ENCODE measurements at places on chromosomes 12 and 14.

DNA sequence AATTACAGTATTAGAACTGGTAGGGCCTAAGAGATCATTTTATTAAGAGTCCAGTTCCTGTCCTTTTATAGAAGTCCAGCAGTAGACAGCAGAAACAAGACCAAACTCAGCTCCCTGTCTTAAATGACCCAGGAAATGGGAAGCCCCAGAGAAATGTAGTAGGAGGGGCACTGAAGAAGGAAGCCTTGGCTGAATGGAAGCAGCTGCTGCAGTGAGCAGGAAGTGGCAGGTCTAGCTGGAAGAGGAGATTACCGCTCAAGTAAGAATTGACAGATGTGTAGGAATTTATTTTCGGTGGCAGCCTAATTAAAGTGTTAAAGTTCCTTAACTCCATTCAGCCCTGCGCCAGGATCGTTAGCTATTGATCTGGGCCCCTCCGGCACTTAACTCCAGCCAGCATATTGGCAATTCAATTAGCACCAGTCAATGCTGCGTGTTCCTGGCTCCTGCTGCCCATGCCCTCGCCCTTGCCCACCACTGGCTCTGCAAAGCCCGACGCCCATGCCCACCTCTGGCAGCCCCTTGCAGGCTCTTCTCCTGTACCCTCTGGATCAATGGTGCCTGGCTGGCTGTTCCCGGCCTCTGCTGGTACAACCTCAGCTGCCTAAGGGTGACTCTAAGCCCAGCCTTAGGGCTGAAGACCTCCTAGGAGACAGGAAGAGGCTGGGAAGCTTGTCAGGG lies 21.1 kb downstream of the ZFHX2 start:
- DNase-seq: no peak

GRCh38 chr12:127263621-127264020 lies 1003.3 kb upstream of the TMEM132C start:
- no peak for DNase-seq

DNA sequence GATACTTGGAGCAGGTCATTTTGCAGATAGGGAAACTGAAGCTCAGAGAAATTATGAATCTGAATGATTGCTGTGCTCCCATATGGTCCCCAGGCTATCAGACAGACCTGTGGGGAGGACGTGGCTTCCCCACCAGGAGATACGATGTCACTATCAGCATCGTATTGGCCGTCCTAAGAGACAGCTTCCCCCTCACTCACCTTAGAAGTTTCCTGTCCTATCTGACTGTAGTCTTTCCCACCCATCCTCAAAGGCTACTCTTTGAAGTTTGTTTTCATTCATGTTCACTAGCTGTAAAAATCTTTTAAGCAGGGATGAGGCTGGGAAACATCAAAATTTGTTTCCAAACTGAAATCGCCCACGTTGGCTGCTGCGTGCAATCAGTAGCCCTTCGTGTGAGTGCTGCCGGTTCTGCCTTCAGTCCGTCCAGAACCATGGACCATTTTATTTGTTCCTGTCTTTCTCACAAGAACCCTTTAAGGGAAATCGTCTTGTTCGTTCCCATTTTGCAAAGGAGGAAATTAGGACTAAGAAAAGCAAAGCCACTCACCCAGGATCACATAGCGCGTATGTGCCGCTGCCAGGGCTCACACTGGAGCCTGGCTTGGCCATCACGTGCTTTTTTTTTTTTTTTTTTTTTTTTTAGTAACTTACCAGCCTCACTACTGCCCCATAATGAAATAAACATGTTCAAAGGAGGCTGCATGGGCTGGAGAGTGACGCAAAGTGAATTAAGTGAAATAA lies 1.0 kb upstream of the KDM2B start:
- no peak for DNase-seq

DNA sequence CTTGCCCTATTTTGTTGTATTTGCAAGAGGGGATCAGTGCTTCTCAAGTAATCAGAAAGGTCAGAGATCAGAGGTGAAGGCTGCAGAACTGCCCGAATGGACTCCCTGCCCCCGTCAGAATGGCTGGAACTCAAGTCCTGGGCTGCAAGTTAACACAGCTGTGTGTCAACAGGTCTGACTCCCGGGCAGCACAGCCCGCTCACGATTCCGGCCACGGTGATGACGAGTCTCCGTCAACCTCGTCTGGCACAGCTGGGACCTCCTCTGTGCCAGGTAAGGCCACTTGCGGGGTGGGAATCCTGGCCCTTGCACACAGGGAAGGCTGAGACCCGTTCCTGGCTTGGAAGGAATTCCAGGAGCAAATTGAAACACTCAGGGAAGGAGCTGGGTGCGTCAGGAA lies 13.4 kb downstream of the DCAF4 start:
- no peak for DNase-seq

GRCh38 chr12:85632390-85632789 lies 203.8 kb downstream of the RASSF9 start:
- DNase-seq: no peak

GRCh38 chr12:88993651-88994050 lies 358.6 kb downstream of the DUSP6 start:
- DNase-seq: no peak

Measured in activated CD4-positive, alpha-beta T cell treated with anti-CD3 and anti-CD28 coated beads for 4 hours (primary cell).